ENCODE measurements at places on chromosomes 1 and 21.
A peak's percentile ranks its signal among the peaks of the same experiment; 100 is the strongest.

GRCh38 chr1:119587341-119587740 is 60.7 kb downstream of the ZNF697 start:
- peak; percentile 32 for DNase-seq

GRCh38 chr1:77193951-77194350 is 25.3 kb downstream of the PIGK start:
- no peak for DNase-seq

GRCh38 chr1:231534703-231535159 is 6.3 kb downstream of the TSNAX start:
- DNase-seq, result no peak

DNA sequence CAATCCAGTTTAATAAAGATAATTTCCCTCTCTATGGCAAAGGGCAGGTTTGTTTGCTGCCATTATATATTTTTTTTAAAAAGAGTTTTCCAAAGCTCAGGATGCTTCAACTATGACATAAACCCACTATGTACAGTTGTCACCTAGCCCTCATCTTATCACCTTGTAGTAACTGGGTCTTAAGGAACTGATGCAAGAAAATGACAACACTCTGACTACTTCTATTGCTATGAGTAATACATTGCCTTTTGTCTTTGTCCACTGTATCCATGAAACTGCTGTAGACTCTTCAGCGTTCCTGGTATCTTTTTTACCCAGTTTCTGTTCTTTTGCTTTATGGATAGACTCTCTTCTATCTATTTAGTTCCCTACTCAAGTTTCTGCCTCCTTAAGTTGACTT is 586.5 kb downstream of the NEGR1 start:
- DNase-seq, result no peak

GRCh38 chr1:212594640-212595039 is 13.9 kb upstream of the ATF3 start:
- no peak for DNase-seq

DNA sequence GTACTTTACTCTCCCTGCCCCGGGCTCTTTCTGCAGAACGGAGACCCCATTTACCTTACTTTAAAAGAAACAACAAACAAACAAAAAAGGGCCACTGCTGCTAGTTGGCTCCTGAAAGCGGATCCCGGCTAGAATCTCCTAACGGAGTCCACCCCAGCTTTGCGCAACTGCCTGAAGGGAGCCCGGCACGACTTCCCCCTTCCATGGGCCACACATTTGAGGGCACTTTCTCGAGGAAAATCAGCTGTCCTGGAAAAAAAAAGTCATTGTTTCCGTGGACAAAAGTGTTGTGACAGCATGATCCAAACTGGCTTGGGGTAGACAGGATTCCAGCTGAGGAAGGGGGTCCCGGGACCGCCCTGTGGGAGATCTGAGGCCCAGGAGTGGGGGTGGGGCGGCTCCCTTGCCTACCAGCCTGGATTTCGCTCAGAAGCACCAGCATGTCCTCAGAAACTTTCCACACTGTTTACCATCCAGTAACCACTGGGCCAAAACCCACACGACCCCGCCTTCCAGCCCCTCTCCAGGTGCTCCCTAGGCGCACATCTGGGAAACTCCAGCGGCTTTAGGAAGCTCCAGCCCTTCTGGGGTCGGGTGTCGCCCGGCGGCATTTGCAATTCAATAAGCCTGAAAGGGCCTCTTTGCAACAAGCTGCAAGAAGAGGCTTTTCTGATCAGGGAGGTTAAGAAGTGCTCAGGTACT is 4.8 kb downstream of the RIPK4 start:
- peak; percentile 65 for DNase-seq

- DNase-seq, result no peak
Measured at GRCh38 chr1:208126108-208126507, 118.1 kb downstream of the PLXNA2 start.
